ENCODE measurements at places on chromosomes 1 and 21.

DNA sequence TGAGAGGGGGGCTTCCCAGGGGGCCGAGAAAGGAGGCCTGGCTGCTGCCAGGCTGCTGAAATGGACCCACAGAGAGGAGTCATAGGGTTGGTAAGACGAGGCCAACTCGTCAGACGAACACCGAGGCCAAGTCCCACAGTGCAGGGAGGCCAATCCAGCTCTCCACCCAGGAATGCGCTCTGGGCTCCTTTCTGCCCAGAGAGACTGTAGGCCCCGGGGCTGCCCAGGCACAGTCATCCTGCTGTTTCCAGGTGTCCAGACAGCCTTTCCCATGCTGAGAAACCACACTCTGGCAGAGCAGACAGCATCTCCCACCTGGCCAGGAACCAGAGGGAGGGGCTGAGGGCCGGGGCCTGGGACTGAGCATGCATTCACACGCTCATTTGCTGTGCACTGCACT lies 26.7 kb upstream of the RSPO1 start:
- DNase-seq: no peak

GRCh38 chr1:59177756-59178155 lies 119.1 kb upstream of the FGGY start:
- DNase-seq: no peak

DNA sequence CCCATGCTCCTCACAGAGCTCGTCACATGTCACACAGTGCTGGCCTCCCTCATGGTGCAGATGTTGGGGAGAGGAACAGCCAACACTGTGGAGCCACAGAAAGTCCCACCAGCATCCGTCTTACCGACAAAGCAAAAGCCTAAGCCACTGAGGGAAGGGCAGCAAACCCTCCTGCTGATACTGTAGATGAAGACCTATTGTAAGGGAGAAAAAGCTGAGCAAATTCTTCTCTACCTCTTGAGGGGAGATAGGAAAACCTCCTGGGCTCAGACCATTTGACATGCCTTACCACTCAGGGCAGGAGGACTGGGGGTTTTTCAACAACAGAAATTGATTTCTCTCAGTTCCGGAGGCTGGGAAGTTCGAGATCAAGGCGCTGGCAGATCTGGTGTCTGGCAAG lies 95.9 kb downstream of the WDR64 start:
- no peak for DNase-seq

DNA sequence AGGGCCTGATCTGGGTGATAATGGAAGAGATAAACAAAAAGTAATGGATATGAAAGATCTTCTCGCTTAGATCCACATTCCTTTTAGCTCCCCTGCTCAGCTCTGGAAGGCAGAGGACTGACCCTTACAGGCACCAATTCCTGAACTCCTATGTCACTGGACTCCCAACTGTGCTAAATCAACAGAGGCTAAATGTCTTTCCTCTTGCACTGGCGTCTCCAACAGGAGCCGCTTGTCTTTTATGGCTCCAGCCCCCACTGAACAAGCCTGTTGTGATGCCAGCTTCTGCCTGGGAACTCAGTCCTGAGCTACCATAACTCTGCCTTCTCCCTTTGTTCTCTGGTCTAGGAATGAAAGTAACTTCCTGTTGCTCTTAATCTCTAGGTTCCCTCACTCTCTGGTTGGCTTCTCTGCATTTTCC lies 142.1 kb upstream of the COL11A1 start:
- DNase-seq: no peak

DNA sequence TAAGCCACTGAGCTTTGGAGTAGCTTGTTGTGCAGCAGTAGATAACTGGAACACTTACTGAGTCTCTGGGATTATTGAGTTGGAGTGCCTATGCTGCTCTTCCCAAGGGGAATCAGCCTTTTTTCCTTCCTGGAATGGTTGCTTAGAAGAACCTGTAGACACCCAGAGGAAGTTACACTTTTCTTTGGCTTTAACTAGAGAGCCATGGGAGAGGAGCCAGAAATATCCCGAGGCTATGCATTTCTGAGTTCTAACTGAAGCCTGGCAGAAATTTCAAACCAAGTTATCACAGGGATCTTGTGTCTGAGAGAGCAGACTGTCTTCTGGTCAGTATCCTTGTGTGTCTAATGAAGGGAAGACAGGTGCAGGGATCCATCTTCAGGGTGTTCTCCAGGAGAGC lies 28.3 kb downstream of the LAMC1 start:
- DNase-seq: no peak

DNA sequence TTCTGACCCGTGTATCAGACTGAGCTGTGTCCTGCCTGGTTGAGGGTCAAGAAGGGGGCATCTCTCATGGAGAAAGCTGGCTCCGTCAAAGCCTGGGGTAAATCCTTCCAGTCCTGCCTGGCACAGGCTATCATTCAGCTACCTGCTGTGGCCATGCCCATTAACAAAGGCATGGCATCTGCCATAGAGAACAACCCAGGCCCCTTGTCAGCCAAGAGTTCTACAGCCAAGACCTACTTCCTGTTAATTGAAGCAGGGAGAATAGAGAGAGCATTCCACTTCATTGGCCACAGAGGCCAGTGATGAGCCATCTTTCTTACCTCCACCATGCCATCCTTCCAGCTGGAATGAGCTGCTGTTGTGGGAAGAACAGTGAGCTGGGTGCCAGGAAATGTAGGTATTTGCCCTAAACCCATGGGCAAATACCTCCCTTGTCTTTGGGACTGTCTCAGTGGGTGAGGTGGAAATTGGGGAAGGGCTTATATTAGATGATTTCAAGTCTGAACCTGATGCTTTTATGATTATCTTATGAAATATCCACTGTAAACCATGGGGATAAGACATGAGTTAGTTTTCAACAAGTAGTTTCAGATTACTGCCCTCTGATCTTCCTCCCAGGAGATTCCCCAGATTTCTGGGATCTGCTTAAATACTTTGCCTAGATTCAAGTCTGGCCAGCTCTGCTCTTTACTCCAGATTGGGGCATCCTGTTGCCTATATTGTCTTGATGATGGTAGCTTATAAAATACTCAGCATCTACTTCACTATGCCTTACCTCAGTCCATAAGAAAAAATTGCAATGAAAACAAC lies 11.2 kb upstream of the KCNQ4 start:
- DNase-seq: no peak

DNA sequence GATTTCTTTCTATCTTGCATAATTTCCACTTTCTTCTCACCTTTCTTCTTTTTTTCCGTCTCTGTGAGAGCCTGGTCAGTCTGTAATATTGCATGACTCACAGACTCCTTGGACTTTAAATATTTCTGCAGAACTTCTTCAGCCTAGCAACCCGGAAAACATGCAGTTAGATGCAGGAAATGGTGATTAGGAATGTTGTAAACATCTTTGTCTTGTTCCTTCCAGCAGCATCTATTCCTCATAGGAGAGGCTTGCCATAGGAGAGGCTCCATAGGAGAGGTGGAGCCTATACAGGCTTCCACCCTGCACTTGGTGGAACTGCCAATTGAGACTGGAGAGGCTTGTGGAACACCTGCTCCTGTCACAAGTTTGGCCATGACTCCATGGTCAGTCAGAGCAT lies 10.0 kb downstream of the GBP5 start:
- DNase-seq: no peak

DNA sequence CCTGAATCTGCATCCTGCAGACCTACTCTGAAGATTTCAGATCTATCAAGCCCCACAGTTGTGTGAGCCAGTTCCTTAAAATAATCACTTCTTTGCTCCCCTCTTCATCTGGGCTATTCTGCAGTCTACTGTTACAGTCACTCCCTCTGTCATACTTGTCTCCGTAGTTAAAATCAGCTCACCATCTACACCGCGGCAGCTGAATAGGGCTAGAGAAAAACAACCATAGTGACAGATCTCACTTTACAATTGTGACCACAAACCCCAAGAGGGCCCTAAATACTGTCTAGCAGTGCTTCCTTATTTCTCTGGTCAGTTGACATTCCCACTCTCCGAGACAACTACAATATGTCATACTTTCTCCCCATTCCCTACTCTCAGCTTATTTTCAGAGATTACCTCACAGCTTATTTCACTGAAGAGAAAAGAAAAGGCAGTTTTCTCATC lies 12.9 kb downstream of the DESI2 start:
- no peak for DNase-seq

DNA sequence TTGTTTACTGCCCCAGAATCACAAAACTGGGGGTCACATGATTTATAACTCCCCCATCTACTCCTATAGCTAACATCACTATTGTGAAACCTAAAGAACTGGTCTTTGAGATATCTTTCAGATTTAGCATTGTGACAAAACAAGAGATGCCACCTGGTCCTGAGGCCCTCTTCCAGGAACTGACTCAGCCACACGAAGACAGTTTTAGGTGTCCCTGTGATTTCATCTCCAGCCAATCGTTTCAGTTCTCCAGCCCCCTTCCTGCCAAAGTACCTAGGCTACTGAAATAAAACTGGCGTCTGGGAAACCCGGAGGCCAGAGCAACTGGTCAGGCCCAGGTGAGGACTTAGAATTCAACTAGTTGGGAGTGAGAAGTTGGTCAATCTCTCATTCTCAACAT lies 36.6 kb downstream of the TBX19 start:
- no peak for DNase-seq

- DNase-seq: no peak
Observed at GRCh38 chr1:7104339-7104738, 319.1 kb downstream of the CAMTA1 start.

- no peak for DNase-seq
Observed at GRCh38 chr1:192973988-192974387, 85.2 kb downstream of the UCHL5 start.

- DNase-seq: no peak
Observed at GRCh38 chr1:94418664-94419655, 771 bp downstream of the ABCD3 start.

- no peak for DNase-seq
Observed at GRCh38 chr1:109508873-109509175, 703 bp downstream of the AMIGO1 start.

GRCh38 chr1:65525266-65526048 lies 105.0 kb downstream of the LEPR start:
- no peak for DNase-seq

- DNase-seq: no peak
Observed at GRCh38 chr1:205396967-205397616, 24.8 kb downstream of the LEMD1 start.

- DNase-seq: no peak
Observed at GRCh38 chr1:54298284-54299033, 98.5 kb downstream of the MRPL37 start.

DNA sequence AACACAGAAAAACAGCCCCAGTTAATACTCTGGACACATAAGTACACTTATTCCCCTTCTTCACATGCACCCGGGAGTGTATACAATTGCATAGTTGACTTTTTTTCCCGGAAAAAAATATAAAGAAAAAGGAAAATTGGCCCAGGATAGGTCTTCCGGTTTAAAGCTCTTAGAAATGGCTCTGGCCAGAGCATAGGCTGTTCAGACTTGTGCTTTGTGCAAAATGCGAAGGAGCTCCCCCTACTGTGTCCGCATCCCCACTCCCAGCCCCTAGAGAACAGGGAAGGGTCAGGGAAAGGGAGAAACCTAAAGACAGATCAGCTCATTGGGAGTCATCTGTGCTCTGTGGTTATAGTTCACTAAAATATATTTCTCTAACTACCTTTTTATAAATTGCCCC lies 5.5 kb upstream of the MTMR11 start:
- no peak for DNase-seq

- no peak for DNase-seq
Observed at GRCh38 chr1:31663622-31664452, 19.2 kb upstream of the PEF1 start.

DNA sequence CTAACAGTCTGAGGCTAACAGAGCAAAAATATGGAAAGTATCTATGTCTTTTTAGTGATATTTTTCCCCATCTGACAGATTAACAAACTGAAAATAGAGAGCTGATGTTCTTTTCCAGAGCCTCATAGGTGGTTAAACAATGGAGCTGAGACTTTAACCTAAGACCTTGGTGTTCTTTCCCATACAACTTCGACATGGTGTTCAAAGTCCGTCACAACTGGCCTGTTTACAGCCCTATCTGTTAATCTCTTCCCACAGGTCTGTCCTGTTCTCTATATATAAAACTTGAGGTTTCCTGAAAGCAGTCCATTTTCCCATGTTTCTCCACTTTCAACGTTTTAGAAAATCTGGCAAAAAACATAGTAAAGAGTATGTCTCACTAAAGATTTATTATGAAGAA lies 395.7 kb downstream of the BRINP2 start:
- no peak for DNase-seq

All from vagina (tissue), 2 donors.